ENCODE measurements at places on chromosomes 11 and 22.
A peak's percentile ranks its signal among the peaks of the same experiment; 100 is the strongest.

GRCh38 chr22:48099671-48100070, 1337.2 kb downstream of the TBC1D22A start:
- DNase-seq: no peak

DNA sequence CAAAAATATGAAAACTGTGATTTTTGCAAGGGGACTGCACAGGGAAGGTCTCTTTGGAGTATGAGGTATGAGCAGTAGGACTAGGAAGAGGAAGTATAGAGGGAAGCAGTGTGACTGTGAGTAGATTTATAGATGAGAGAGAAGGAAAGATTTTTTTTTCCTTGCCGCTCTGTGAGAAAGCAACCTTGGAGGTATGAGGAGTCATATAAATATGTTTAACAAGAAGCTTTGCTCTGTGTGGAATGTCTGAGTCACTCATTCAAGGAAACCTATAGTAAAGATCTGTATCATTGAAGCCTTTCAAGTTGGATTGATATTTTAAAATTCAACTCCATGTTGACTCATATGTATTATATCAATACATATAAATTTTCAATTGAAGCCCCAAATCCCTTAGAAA, 26.2 kb downstream of the DNHD1 start:
- no peak for DNase-seq

- no peak for DNase-seq
Measured at GRCh38 chr11:46049325-46049897, 71.8 kb downstream of the PHF21A start.

DNA sequence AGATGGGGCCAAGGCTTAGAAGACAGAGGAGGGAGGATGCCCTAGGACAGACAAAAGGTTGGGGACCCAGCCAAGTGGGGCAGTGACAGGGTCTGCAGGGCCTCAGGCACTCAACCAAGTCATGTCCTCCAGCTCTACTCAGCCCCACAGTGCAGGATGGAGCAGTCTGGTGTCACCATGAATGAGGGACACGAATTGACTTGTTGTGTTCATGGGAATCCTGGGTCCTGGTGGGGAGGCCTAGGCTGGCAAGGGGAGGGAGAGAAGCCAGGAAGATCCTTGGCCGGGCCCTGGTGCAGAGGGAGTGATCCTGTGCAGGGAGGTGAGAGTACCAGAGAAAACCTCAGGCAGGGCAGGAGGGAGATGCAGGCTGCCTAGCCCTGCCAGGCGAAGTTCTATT, 12.0 kb downstream of the P2RY6 start:
- DNase-seq: no peak

DNA sequence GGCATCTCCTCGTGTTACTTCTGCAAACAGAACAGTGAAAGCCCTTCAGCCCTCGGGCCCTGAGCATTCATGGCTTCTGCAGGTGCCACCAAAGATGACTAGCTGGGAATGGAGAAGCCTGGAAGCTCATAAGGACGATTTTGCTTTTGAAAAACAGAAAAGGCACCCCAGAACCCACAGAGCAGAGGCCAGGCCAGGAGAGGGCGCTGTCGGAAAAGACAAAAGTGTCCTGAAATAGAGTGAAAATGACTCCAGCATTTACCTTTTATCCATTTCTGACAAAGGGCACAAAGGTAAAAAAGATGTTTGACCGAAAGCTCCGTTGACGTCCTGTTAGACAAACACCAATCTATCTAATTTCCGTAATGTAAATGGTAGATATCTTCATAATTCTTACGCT, 37.6 kb downstream of the ZNF195 start:
- DNase-seq: no peak

- no peak for DNase-seq
Measured at GRCh38 chr11:64544616-64545296, 46.3 kb upstream of the SLC22A12 start.

DNA sequence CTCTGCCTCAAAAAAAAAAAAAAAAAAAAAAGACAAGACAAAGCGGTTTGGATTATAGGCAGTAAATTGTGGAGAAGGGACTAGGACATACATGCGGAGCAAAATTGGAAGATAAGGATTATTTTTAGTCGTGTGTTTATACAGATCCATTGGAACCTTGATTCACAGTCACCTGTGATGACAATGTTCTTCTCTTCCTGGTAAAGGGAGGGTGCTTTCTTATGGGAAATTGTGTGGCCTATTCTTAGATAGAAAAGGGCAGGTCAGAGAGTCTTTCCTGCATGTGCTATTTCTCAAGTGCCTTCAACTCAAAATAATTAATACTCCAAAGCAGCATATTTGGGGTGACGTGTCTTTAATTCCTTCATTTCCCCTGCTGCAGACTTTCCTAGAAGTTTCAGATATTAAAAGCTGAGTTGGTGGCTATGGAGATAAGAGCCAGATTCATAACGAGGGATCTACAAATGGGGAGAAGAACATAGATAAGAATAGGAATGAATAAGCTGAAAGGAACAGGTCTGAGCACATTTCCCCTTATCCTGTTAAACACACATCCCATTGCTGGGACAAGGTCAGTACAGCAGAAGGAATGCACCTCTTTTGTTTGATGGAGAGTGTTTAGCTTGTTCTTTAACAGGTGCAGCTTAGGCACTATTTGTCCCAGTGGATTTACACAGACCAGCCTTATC, 22.5 kb downstream of the GSTT2B start:
- no peak for DNase-seq

DNA sequence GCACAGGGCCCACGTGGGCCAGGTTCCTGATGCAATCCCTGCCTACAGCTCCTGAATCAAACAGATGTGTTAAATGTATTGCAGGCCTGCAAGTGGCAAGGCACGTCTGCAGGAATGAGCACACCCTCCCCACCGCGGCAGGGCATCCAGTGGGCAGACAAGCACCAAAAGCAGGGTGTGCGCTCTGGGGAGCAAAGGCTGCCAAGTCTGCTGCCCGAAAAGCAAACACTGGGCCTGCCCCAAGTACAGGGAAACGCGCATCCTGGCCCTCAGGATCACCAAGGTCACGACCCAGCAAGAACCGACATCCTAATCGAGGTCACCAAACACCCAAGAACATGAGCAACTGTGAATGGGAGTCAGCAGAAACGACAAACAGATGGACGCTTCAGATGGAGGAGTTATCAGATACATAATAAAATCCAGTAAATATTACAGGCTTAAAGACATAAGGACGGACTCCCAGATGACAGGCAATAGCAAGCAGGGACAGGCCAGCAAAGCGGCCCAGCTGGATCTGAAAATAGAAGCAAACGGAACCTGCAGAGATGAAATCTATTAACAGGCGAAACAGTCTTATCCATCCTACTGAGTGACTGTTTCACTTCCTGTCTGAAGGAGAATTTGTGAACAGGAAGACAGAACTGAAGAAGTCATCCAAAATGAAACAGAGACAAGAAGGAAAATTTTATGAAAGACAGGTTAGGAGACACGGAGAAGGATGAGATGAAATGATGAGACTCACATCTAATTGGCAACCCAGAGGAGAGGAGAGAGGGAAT, 26.7 kb downstream of the CARS1 start:
- no peak for DNase-seq

DNA sequence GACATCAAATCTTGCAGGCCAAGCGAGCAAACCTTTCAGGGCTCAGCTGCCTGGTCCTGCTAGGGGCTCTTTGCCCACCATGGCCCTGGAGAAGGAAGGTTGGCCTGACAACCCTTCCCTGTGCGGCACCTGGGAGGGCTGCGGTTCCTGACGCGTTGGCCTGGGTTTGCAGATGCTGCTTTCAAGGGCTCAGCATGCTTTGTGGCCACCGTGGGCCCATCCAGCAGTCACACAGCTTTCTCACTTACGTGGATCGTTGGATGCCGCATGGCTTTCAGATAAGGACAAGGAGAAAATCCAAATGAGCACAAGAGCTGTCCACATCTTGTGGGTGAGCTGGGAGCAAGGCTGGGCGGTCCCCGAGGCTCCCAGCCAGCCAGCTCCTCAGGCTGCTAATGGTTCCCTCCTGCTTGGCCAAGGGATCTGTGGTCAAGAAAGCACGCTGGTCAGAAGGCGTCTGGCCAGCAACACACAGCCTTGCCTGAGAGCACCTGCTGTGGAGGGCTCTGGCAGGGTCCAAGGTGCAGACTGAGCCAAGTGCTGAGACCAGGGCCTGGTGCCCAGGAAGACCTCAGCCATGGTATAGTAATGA, 8.2 kb downstream of the C11orf24 start:
- no peak for DNase-seq

DNA sequence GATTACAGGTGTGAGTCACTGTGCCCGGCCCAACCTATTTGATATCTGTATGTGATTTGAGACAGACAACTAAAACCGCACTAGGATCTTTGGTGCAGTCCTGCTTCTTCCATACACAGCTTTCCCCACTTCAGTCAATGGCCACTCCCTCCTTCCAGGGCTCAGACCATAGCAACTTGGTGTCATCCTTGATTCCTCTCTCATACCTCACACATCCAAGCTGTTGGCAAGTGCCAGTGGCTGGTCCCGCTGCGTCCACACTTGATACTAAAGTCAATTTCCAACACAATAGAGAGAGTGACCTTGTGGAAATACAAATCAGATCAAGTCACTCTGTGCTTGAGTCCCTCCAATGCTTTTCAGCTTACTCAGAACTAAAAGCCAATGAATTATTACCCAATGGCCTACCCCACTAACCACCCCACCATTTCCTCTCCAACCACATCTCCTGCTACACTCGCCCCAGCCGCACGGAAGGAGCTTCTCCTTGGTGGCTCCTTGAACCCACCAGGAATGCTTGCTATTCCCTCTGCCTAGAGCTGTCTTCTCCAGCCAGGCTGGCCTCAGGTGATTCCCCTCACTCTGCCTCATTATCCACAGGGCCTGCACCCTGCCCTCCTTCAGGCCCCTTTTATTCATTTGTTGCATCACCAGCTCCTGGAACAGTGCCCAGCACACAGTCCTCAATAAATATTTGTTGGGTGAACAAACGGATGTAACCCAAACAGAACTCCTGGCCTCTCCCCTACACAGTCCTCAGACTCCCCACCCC, 12.9 kb downstream of the ABTB2 start:
- no peak for DNase-seq

DNA sequence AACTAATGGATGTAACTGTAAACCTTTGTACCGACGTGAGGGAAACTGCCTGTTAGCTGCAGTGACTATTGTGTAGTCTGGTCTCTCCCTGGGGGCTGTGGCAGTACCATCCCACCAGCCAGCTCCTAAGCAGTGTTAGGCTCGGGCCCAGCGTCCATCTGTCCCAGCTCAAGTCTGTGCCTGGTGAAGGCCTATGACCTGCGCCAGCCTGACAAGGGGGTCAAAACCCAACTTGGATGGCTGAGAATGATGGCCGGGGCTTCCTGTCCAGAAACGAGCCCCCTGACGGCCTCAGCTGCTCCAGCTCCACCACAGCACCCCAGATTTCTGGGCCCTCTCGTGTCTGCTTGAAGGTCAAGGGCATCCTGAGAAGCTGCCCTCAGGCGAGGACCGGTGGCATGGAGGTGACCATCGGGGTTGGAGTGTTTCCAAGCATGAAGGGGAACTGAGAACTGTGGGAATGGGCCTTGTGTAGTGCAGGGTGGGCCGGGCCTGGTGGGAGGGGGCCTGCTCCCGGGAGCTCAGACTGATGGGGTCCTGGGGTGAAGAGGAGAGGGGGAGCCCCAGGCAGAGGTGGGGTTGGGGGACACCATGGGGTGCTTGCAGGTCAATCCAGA, 14.3 kb upstream of the SPI1 start:
- DNase-seq: no peak

- no peak for DNase-seq
Measured at GRCh38 chr22:50219800-50220602, 19.2 kb downstream of the SELENOO start.

DNA sequence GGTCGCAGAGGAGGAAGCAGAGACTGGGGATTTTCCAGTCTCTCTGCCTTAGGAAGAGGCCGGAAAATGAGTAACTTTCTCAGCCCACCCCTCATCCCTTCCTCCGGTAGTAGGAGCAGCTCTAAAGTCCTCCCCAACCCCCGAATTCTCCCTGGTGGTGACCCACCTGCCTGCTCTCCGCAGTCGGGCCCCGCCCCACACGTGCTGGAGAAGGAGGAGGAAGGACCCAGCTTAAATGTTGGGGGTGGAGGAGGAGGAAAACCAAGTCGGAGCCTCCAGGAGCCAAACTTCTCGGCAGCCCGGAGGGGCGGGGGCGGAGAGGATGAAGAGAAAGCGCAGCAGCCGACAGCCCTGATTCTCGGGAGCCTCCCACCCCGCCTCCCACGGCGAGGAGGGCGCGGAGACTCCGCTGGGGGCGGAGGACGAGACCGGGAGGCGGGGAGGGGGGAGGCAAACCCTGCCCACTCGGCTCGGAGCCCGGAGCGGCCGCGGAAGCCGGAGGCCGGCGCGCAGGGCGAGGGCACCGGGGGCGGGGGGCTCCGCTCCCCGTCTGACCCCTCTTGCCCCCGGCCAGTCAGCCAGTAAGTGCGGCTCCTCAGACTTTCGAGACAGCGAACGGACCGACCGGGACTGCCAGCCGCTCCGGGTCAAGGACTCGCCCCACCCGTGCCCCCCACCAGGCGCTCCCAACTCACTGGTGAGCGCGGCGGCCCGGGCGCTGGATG, at the start of gene TPBGL:
Gene TPBGL (plus strand): TSS at position 464 of the 725 bp plus-strand sequence. CDS start 276 bp downstream, outside the sequence.
- DNase-seq: no peak

- DNase-seq: peak; percentile 41
Measured at GRCh38 chr22:37316875-37317371, 34.6 kb downstream of the CYTH4 start.

- DNase-seq: no peak
Measured at GRCh38 chr11:128399251-128400121, 187.9 kb downstream of the ETS1 start.

DNA sequence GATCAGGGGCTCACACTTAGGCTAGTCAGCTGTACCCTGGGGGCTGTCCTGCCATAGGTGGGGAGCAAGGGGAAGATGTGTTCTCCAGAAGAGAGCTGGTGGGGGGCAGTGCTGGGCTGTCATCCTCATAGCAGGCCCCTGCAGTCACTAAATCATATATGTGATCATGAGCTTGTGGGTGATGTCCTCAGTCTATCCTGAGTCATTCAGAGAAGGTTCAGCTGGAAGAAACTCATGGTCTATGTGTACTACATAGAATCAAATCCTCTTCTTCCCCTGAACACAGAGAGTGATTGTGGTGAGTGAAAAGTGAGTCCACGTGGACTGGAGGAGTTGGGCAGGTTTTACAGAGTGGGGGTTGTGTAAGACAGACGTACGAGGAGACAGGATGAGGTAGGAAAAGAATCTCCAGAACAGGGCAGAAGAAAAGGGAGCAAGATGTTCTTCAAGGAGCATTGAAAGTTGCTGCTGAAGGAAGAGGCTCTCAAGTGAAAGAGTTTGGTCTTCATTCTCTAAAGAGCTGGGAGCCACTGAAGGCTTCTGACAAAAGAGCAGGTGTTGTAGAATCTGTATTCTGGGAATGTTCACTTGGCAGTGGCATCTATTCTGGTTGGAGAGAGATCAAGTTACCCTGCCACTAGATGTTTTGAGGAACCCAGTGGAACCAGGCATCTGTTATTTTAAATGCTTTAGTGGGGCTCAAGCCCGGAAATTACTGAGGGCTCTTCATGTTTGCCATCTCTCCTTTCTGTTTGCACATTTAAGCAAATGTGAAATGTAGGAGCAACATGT, 68.9 kb downstream of the C22orf31 start:
- no peak for DNase-seq
